ENCODE measurements at places on chromosomes 3 and 15. TPM values are rescaled to one million over a fixed set of nuclear protein-coding genes. Genes with fewer than 3 reads are reported as not detected.

DNA sequence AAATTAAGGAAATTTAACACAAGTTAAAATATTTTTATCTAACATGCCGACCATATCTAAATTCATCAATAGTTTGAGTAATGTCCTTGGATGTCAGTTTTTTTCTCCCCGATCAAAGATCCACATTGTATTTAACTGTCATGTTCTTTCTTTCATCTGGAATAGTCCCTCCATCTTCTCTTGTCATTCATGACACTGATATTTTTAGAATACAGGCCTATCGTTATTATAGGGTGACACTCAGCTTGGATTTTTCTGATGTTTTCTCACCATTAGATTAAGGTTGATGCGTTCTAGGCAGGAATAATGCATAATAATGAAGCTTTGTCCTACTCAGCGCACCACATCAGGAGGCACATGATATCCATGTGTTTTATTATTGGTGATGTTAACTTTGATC lies 13.2 kb upstream of the PYGO1 start:
- no peak for DNase-seq

DNA sequence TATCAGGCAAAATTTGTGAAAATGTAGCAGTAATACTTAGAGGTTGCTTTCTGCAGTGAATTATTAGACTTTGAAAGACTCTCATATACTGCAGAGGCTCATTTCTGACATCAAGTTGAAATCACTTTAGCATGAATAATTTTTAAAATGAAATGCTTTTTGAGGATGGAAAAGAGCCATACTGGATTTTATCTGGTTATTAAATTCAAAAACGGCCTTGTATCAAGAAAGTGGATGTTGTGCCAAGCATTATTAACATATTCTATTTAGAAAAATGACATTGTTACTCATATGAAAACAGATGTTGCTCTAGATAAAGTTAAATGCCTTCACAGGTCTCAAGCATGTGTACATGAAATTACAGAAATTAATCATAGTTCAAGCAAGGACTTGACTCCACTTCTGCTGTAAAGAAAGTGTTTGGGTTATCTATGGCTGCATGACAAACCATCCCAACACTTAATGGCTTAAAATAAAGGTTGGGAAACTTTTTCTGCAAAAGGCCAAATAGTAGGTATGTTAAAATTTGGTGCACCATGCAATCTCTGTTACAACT lies 64.5 kb upstream of the ZNF280D start:
- peak; percentile 52 for DNase-seq

DNA sequence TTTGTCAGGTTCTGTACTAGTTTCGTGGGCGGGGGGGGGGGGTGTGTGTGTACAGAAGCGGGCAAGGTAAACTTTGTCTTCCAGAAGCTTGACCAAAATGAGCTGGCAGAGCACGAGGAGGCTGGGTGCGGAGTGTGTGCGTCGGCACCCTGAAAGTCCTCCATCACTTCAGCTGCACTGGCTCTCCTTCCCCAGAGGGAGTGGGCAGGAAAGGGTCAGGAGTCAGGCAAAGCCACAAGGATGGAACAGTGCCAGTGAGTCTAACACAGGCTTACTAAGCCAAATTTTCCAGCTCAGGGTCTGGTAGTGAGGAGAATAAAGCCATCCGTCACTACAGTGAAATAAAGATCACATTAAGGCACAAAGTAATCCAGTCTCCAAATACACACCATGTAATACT lies 11.9 kb upstream of the SH3GL3 start:
- no peak for DNase-seq

DNA sequence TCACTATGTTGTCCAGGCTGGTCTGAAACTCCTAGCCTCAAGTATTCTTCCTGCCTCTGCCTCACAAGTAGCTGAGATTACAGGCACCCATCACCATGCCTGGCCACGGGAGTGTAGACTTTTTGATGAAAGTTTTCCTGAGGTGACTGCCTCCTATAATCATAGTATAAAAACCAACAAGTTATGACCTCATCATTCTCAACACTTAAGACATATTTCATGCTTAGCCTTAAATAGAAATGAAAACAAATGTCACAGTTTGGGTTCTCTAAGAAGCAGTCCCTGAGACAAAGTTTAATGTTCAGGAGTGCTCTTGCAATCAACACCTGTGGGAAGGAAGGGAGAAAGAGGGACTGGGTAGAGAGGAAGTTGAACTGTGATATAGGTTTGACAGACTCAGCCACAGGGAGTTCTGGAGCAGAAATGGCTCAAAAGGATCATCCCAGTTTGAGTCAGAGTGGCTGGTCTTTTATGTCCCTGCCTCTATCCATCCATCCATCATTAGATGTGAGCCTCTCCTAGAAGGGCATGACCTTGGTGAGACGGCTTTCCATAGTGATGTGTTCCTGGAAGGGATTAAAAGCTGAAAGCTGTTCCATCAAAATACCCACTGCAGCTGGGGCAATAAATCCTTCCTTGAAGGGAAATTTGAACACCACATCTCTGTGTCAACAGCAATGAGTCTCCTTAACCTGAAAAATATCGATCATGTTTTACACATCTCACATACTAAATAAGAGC lies 16.2 kb upstream of the ABHD5 start:
- no peak for DNase-seq

GRCh38 chr3:4153771-4154170 lies 149.4 kb upstream of the SETMAR start:
- no peak for DNase-seq

- DNase-seq, result no peak
These were observed 37.6 kb downstream of the ANO10 start for GRCh38 chr3:43584043-43584826.

DNA sequence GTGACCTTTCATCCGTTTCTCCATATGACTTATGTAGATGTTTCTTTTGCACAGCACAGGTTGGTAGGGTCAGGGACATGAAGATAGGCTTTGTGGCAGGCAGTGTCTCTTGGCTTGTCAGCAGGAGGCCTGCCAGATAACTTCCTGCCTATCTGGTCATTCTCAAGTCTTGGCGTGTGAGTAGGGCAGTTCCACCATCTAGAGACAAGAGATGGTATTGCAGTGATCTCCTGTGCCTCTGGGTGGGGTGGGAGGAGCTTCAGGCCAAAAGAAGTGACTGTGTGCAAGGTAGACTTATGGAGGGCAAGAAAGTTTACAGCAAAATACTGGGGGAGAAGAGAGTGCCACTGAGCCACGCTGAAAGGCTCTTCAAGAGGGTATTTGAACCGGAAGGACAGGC lies 11.0 kb downstream of the TEX264 start:
- peak; percentile 86 for DNase-seq

DNA sequence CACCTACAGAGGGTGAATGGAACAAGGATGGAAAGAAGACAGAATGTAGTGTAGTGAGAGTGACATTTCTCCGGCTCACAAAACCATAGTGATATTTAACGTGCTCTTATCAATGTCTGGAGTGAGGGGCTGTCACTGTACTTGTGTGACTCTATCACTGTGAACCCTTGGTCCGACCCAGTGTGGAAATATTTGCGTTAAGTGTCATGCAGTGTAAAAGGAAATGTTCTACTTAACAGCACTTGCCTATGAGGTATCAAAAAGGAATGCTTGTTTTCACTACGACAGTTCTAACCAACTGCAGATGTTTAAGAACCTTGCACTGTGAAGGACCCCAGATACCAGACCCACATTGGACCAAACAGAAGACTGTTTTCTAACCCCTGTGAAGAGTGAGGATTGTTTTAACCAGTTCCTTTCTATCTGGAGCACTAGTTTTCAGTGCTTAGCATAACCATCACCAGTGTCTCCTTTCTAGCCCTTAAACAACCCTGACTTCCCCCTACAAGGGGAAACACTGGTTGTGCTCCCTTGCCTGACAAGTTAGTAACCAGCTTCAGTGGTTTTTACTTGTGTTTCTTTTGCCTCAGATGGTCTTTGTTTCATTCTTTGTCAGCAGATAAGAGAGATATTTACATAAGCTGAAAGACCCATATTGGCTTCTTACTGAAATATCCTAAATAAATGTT lies 144.7 kb upstream of the ABHD17C start:
- no peak for DNase-seq

DNA sequence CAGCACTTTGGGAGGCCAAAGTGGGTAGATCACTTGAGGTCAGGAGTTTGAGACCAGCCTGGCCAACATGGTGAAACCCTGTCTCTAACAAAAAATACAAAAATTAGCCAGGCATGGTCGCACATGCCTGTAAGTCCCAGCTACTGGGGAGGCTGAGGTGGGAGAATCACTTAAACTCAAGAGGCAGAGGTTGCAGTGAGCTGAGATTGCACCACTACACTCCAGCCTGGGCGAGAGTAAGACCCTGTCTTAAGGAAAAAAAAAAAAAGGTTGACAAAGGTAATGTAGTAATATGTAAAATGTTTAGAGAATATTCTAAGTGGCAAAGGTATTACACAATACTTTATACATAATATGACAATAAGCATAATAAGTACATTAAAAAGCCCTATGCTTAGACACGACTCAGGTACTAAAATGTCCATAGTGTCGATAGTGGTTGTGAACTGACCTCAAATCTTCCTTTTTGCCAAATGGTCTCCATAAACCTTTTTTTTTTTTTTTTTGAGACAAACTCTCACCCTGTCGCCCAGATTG lies 16.5 kb downstream of the RPN1 start:
- DNase-seq, result no peak

DNA sequence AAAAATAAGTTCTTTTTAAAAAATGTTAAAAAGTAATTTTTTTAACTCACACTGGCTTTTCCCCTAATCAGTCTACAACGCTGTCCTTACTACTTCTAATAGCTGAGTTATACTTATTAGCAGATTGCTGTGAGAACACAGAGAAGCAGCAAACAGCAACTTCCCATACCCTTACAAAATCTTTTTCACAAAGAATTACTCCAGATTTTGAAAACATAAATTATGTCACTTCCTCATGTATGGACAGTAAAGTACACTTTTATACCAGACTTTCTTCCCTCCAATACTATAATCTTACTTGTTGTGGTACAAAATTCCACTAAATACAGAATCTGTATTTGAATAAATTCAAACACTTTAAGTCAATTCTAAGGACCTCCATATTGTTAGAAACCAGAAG lies 2.1 kb downstream of the PHC3 start:
- no peak for DNase-seq

DNA sequence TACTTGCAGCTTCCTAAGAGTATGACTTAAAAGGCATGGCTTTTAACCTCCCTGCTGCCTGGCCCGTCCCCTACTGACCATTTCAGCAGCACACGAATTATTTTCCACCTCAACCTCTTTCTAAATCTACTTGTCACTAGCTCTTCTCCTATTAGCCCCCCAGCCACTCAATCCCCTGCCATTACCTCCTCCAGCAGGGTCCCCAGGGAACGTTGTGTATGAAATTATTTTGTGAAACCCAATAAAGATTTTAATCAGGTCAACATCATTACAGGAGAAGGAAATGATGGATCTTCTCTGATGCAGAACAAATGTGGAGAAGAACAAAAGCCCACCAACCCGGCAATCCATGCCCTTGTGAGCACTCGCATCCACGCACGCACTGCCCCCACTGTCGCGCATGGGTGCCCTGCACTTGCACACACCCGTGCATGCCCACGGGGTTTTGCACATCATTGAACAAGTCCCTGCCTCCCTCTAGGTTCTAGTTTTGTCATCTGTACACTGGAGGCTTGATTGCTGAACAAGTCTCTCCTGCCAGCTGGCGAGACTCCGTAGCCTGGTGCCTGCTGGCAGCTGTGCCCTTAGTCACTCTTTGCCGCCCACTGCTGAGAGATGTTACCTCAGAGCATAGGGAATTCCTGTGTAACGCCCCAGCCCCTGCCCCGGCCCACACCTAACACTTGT lies 51.6 kb downstream of the LINGO1 start:
- peak; percentile 54 for DNase-seq

- no peak for DNase-seq
These were observed 475.1 kb downstream of the SHQ1 start for GRCh38 chr3:72373139-72373538.

GRCh38 chr3:119588112-119588511 lies 8.8 kb downstream of the ADPRH start:
- peak; percentile 74 for DNase-seq

DNA sequence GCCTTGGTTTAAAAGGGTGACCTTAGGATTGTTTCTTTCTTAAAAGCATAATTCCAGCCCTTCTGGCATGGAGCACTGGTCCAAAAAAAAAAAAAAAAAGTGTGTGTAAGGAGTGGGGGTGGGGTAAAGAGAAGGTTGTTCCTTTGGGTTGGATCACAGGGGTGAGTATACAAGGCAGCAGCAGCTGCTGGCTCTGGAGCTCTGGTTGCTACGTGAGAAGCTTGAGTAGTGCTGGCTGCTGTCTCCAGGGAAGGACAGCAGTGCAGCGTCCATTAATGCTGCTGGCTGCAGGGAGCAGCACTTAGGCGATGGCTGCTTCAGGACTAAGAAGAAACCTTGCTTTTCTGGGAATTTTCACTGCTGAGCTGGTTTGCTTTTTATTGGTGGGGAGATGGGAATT lies 2.3 kb downstream of the SETD5 start:
- peak; percentile 99 for DNase-seq

GRCh38 chr15:80991421-80991820 lies 1.8 kb upstream of the MESD start:
- DNase-seq, result peak; percentile 86

DNA sequence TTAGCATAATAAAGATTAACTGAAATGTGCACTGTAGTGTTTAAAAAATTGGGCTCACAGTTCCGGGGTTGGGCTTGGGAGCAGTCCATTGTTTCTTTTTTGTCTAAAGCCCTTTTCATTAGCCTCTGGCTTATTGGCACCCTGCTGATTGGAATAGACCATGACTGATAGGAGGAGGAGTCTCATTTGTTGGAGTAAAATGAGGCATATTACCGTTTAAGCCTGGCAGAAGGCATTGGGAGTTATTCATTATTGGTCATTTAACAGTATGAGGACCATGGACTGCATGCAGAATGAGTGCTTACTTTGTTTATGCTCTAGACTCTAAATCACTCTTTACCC lies 139.0 kb upstream of the CGNL1 start:
- no peak for DNase-seq

- no peak for DNase-seq
These were observed 9.7 kb downstream of the MYH15 start for GRCh38 chr3:108500728-108501127.

GRCh38 chr3:193548406-193548805 lies 6.3 kb downstream of the ATP13A4 start:
- DNase-seq, result no peak

DNA sequence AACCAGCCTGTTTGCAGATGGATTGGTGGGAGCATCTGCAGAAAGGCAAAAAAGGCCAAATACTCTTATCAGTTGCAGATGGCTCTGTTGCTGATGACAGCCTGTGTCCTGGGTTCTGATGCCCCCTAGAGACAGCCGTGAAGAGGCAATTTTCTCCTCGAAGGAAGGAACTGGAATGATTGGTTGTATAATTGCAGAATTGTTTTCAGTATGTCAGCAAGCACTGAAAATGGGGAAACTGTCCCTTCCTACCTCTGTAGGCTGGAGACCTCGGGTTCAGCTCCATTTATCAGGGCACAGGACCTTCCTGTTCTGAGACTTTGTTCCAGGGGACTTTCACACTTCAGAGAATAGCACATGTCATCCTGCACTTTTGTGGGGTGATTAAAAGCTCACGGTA lies 103.0 kb downstream of the PGPEP1L start:
- DNase-seq, result peak; percentile 46

The LCTL gene
- not detected for total RNA-seq

The SCAANT1 gene
- not detected for total RNA-seq

The PATL2 gene
- total RNA-seq, result 0.66 TPM

The PIK3CA gene
- total RNA-seq, result 27.5 TPM

The PRRT3 gene
- 0.75 TPM for total RNA-seq

The SLC9A9 gene
- total RNA-seq, result 18.3 TPM

The CADPS gene
- total RNA-seq, result 0.58 TPM

The TLR9 gene
- total RNA-seq, result 0.09 TPM

The LPCAT4 gene
- total RNA-seq, result 10.8 TPM

The SCN11A gene
- 2.0 TPM for total RNA-seq

The INKA1 gene
- total RNA-seq, result 13.2 TPM

The ADGRG7 gene
- total RNA-seq, result not detected
